ENCODE measurements at places on chromosomes 7 and 10. TPM values are rescaled to one million over a fixed set of nuclear protein-coding genes. Genes with fewer than 3 reads are reported as not detected.

Gene CCDC136
- total RNA-seq, result 1.5 TPM

Gene SCART1
- total RNA-seq, result 1.3 TPM

Gene HOXA6
- total RNA-seq, result 4.7 TPM

Gene NKX1-2
- 5.2 TPM for total RNA-seq

Gene HHEX
- 0.28 TPM for total RNA-seq

Gene GSDME
- total RNA-seq, result 95.6 TPM

Gene IDE
- total RNA-seq, result 27.8 TPM

Gene NKX2-3
- total RNA-seq, result not detected

Gene MARCHF5
- 72.8 TPM for total RNA-seq

Gene GOLGA7B
- 3.1 TPM for total RNA-seq

Gene ZNF117
- total RNA-seq, result 6.2 TPM

Gene OR2A12
- not detected for total RNA-seq

Gene ACSM6
- total RNA-seq, result not detected

Gene NME8
- total RNA-seq, result not detected
